SHP77 (cell line): ENCODE measurements at places on chromosomes 5 and 9.

GRCh38 chr9:97057651-97058050 lies 18.7 kb upstream of the CTSV start:
- no peak for DNase-seq

GRCh38 chr9:117704024-117704575 lies at the start of gene TLR4:
TSS of gene TLR4 (plus strand) at chr9:117704403. CDS start at chr9:117704473, 70 bp downstream.
- peak; percentile 8 for DNase-seq

GRCh38 chr9:114694719-114695269 lies 12.8 kb upstream of the TEX48 start:
- no peak for DNase-seq

GRCh38 chr9:70593241-70593640 lies 178.8 kb upstream of the KLF9 start:
- DNase-seq: no peak

DNA sequence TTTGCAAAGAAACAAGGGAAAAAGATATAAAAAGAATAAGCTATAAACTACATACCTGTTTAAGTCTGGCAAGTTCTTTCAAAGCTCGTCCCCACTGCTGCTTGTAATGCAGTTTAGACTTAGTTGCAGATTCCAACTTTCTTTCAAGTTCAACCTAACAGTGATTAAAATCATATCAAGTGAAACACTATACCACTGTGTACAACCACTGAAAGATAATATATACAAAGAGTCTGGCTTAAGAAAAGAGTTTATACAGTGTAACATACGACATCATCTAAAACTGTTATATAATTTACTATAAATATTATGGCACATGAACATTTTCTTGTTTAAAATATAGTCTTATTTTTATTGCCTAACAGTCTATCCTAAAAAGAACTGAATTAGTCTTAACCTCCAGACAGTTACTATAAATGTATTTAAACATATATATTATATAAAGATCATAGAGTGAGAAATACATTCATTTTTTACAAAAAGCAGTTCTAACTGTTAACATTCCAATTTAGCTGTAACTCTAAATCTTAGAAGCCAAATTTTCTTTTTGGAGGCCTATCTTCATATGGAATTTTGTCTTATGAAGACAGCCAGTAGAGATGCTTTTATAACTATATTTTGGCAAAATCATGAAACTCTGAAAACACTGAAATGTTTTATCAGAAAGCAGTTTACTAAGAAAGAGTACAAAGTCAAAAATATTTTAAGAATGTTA lies 58.6 kb downstream of the CEP120 start:
- no peak for DNase-seq

DNA sequence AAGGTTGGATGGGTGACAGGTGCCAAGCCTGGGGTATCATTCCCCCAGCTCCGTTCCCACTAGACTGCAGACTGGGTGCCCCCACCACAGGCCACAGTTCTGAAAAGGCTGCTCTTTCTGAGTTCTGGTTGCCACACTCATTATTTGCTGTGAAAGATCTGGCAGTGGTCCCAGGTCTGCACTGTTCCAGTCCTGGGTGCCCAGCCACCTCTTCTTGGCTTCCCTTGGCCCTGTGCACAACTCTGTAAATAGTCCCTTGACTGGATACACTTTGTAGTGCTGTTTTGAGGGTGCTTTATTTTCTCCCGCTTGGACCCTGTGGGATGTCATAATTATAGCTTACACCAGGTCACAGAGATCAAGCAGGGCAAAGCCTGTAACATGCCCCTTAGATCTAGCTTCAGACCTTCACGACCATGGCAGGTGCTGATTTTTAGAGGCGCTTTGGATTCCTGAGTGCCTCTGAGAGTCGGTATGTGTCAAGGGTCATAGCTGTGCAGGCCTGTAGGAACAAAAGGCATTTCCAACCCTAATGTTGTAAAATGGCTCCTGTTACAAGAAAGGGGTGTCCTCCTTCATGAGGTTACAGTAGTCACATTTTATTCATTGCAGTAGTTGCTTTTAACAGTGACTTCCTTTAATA lies 344.9 kb downstream of the ICE1 start:
- DNase-seq: no peak

GRCh38 chr5:113264046-113264445 lies 170.7 kb downstream of the TSSK1B start:
- no peak for DNase-seq

DNA sequence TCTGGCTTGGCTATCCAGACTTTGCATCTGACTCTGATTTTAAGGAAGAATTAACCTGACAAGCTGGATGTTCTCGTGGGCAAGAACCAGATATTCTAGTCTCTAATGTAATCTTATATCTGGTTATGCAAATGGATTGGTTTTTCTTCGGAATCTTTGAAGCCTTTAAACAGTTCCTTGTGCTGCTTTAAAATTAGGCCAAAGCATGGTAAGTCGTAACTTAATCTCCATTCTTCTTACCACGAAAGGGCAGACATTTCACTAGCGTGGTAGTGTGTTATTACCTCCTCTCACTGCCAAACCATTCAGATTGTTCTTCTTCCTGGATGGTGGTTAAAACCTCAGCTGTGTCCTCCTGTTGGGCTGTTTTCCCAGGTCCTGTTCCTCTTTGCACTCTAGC lies 34.1 kb upstream of the TTC23L start:
- DNase-seq: no peak

DNA sequence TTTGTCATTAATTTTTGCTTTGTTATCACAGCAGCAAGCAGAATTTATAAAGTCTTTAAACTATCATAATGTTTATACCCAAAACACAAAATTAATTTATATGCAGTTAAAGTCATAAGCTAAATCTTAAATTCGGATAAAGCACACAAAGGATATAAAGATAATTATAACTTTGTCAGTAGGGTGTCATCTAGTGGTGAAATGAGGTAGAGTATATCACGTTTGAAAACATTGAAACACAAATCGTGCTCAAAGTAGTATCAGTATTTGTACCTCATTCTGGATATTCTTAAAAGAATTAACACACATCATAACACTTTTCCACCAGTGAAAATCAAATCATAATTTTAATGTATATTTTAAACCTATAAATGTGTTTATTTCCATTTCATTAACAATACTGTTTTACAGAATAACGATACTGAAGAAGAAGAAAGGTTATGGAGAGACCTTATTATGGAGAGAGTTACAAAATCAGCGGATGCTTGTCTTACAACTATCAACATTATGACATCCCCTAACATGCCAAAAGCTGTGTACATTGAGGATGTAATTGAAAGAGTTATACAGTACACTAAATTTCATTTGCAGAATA lies 129.5 kb downstream of the NIPBL start:
- peak; percentile 44 for DNase-seq

DNA sequence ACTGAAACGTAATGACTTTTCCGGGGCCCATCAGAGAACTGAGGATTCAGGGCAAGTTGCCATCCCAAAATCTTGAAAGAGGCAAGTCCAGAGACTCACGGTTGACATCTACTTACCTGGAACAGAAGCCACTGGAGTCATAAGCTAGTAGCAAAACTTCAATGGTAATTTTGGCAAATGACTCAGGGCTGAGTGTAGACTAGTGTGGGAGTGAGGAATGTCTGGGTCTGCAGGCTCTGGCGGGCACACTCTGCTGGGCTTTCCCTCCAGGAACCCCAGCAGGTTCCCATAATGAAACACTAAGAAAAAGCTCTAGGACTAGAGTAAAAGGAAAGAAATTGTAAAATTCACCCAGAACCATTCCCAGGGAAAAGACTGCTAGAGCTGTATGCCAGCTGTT lies 122.9 kb upstream of the NFIL3 start:
- no peak for DNase-seq

GRCh38 chr9:120291050-120291449 lies 288.9 kb downstream of the CDK5RAP2 start:
- no peak for DNase-seq

- DNase-seq: no peak
Observed at GRCh38 chr9:16846367-16846766, 24.1 kb downstream of the BNC2 start.

GRCh38 chr5:56330806-56331205 lies 97.7 kb upstream of the ANKRD55 start:
- no peak for DNase-seq

DNA sequence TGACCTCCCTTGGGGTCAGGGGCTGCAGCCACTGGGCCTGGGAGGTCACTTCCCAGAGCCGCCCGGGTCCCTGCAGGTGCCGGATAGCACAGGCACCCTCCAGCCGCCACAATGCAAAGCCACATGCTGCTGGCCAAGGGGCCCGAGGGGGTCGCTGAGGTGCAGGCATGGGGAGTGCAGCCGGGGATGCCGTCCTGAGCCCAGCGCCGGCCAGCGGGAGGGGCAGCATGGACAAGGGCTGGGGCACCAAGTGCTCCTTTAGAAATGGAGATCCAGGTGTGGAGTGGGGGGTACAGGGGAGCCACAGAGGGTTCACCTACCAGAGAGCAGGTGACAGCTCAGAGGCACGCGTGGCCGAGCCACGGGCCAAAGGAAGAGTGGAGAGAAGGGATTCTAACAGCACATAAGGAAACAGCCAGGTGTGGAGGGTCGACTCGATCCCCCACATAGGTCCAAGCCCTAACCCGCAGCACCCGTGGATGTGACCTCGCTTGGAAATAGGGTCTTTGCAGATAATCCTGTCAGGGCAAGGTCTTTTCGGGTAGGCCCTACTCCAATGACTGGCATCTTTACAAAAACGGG lies 24.7 kb downstream of the ZDHHC11B start:
- DNase-seq: no peak

- DNase-seq: no peak
Observed at GRCh38 chr5:67240846-67241245, 44.2 kb upstream of the CD180 start.

- no peak for DNase-seq
Observed at GRCh38 chr5:170182491-170182890, 50.3 kb upstream of the C5orf58 start.

GRCh38 chr5:178992291-178992895 lies 2.7 kb downstream of the GRM6 start:
- DNase-seq: no peak

- DNase-seq: no peak
Observed at GRCh38 chr9:13587571-13587970, 308.1 kb upstream of the MPDZ start.

- DNase-seq: peak; percentile 48
Observed at GRCh38 chr5:141084487-141084989, 9.9 kb upstream of the PCDHB2 start.

DNA sequence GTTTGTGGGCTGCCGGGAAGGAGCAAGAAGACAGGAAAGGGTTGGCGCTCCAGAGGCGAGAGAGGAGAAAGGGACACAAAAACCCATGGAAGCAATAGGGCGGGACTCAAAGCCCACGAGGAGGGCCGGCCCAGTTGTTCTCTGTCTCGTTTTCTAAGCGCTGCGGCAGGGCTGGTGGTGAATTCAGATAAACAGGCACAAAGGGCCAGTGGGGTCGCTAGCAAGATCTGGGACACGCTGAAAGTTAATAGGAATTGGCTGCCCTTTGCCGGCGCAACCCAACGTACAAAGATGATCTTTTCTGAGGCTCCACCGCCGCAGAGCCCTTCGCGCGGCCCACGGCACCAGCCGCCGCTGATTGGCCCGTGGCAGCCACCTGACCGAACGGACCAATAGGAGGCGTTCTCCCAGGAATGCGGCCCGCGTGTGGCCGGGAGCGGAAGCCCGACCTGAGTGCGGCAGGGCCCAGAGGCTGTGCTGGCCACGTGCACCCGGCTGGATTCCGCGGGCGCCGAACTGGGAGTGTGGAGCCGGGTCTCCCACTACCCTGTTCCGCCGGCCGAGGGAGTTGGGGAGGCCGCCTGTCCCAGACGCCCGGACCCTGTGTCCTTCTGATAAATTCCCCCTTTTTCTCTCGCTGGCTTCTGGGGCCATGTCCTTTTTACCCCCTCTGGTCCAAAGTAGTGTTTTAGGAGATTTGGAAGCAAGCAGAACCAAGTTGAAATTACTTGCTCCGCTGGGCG lies 16.8 kb upstream of the NSD1 start:
- DNase-seq: no peak

DNA sequence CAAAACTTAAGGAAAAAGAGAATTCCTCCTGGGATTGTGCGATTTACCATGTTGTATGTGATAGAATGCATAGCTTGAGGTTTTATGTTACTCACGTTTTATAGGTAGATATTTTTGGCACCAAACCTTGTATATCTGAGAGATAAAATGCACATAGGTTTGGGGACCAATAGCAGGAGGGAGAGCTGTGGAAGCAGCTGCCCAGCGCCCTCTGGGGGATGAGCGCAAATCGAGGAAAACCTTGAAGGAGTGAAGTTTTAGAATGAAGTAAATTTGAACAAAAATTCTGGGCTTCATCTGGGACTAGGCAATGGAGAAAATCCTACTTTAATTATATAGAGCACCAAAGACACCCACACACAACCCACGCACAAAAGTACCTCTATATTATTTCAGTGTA lies 197.0 kb downstream of the ADCY2 start:
- DNase-seq: peak; percentile 13

DNA sequence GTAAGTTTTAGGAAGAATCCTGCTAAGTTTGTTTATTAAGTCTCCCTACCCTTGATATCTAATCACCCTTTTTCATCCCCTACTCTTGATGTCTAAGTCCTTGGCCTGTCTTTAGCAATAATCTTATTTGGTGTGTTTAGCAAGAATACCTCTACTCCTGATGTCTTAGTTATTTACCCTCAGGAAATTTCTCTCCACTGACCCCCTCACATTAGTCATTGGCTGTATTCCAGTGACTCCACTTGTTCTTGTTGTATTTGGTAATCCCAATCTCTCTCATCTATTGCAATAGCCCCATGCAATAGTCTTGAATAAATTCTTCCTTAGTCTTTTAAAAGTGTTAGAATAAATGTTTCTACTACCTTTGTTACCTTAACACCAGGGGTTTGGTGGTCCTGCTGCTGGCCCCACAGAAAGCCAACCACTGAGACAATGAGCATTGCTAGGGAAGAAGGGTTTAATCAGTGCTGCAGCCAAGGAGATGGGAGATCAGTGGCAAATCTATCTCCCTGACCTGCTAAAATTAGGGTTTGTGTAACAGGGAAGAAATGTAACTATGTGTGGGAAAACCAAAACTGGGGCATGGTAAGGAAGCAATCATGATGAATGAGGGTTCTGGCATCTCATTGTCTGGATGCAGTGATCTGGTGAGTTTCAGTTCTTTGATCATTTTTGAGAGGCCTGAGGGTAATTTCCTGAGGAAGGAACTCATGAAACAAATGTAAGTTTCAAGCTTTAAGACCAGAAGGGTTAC lies 236.4 kb upstream of the DAB2 start:
- DNase-seq: no peak

- no peak for DNase-seq
Observed at GRCh38 chr9:132054024-132054423, 25.6 kb downstream of the MED27 start.

DNA sequence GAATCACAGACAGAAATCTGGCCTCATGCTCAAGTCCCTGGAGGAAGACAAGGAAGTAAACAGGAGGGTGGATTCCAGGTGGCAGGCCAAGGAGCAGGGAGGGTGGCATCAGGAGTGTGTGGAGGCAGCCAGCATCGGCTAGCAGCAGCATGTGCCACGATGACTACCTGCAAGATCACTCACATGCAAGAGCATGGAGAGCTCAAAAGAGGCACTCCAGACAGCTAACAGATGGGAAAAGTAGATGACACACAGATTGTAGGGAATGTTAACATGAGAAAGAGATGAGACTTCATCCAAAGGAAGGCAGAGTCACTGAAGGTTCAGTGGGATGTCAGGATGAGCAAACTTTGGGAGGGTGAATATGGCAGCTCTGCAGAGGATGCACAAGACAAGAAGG lies 104.3 kb downstream of the SEMA5A start:
- no peak for DNase-seq

- no peak for DNase-seq
Observed at GRCh38 chr5:36528588-36528987, 77.8 kb upstream of the SLC1A3 start.
